ENCODE measurements at places on chromosomes 2 and 18.

GRCh38 chr2:5549771-5550170, 142.4 kb upstream of the SOX11 start:
- no peak for DNase-seq

GRCh38 chr2:85449214-85449588, 30.7 kb downstream of the SH2D6 start:
- DNase-seq: no peak

GRCh38 chr18:73739098-73739497, 408.5 kb downstream of the FBXO15 start:
- no peak for DNase-seq

- no peak for DNase-seq
These were observed 37.1 kb downstream of the NEMP2 start for GRCh38 chr2:190497428-190497827.

- DNase-seq: no peak
These were observed 16.6 kb downstream of the MALL start for GRCh38 chr2:110099038-110099425.

DNA sequence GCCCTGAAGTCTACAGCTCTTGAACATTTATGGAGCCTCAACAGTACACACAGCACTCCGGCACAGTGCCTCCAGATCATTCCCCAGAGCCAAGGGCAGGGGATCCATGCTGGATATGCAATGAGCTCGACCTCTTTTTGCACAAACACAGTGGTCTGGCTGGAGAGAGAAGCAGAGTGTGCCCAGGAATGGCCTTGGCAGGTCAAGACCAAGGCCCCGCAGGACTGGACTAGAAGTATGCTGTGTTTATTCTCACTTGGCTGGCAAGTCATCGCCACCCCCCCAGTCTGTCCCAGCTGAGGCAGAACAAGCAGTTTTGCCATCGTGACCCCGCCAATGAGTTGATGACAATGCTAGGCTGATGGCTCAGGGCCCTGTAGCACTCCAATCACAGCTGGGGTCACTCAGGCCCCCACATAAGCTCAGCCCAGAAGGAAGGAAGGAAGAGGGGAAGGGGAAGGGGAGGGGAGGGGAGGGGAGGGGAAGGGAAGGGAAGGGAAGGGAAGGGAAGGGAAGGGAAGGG, 212.1 kb downstream of the TTC32 start:
- DNase-seq: no peak

DNA sequence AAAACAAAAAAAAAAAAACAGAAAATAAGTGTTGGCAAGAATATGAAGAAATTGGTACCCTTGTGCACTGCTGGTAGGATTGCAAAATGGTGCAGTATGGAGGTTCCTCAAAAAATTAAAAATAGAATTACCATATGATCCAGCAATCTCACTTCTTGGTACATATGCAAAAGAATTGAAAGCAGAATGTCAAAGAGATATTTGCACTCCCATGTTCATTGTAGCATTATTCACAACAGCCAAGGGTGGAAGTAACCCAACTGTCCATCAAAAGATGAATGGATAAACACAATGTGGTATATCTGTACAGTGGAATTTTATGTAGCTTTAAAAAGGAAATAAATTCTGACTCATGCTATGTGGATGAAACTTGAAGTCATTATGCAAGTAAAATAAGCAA, 72.8 kb upstream of the POU3F3 start:
- DNase-seq: no peak

- peak; percentile 55 for DNase-seq
These were observed 29.8 kb upstream of the TAF1B start for GRCh38 chr2:9813312-9814128.

DNA sequence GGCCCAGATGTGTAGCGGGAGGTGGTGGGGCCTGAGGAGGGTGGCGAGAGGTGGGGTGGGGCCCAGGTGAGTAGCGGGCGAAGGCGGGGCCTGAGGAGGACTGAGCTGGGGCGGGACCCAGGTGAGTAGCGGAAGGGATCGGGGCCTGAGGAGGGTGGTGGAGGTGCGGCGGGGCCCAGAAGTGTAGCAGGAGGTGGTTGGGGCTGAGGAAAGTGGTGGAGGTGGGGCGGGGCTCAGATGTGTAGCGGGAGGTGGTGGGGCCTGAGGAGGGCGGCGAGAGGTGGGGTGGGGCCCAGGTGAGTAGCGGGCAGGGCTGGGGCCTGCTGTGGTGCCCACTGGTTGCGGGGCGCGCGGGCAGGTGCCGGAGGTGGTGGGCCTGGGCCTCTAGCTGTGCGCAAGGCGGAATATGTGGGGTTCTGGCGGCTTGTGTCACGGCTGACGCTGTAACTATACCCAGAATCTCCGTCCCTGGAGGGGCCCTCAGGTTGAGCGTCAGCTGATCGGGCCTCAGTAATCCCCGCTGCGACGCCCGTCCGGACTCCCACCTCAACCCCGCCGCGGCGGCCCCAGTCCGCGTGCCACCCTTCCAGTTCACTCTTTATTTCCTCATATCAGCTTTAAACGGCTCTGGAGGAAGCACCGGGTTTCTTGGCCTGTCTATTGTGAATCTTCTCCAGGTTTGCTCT, 866 bp upstream of the SF3B6 start:
- no peak for DNase-seq

- DNase-seq: no peak
These were observed 683.0 kb downstream of the SLC4A3 start for GRCh38 chr2:220310451-220310861.
